ENCODE measurements at places on chromosomes 16 and 17.

GRCh38 chr16:85072947-85073346, 39.3 kb downstream of the CIBAR2 start:
- DNase-seq = no peak

DNA sequence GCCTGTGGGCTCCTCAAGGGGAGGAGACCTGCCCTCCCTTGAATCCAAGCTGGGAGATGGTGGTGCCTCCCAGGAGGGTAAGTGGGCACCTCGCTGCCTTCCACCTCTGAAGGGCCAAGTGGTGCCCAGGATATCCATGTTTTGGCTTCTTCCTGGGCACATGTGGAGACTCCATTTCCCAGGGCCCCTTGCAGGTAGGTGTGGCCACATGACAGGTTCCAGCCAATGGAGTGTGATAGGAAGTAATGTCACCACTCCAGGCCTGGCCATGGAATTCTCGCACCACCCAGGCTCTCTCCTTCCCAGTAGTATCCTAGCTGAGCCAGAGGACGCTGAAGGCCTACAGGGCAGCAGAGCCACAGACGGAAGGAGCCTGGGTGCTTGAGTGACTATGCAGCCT, 17.6 kb upstream of the PEMT start:
- DNase-seq = no peak

- DNase-seq = peak; percentile 56
Measured at GRCh38 chr17:2056206-2057174, 1.6 kb downstream of the HIC1 start.

- no peak for DNase-seq
Measured at GRCh38 chr16:85899444-85899843, 482 bp downstream of the IRF8 start.

GRCh38 chr16:5537347-5537746, 439.8 kb upstream of the EEF2KMT start:
- no peak for DNase-seq

DNA sequence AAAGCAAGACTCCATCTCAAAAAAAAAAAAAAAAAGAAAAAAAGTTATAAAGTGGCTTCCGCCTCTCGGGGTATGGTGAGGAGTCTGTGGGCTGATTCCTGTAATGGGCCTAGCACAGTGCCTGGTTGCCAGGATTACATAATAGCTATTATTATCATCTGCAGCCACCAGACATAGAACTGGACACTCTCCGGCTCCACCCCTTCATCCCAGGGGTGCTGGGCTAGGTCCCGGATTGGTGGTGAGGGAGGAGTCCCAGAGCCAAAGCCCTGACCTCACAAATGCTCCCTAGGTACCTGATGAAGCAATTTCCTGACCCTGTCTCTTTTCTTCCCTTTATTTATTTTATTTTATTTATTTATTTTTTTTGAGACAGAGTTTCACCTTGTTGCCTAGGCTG, 11.6 kb upstream of the ADGRG1 start:
- DNase-seq = no peak

DNA sequence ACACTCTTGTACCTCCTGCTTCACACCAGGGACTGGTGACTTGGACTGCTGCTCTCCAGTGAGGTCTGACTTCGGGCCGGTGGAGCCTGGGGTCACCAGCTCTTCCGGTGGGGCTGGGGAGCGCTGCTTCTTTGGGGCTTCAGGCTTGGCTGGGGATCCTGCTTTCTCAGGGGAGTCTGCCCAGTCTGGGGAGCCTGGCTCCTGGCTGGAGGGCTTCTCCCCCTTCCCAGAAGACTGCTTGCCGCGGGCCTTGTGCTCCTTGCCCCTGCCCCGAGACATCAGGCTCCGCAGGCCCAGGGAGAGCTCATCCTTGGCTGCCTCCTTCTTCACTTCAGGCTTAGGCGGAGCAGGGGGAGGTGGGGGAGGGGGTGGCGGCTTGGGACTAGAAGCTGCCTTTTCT, 52.4 kb downstream of the MYO18A start:
- DNase-seq = no peak

DNA sequence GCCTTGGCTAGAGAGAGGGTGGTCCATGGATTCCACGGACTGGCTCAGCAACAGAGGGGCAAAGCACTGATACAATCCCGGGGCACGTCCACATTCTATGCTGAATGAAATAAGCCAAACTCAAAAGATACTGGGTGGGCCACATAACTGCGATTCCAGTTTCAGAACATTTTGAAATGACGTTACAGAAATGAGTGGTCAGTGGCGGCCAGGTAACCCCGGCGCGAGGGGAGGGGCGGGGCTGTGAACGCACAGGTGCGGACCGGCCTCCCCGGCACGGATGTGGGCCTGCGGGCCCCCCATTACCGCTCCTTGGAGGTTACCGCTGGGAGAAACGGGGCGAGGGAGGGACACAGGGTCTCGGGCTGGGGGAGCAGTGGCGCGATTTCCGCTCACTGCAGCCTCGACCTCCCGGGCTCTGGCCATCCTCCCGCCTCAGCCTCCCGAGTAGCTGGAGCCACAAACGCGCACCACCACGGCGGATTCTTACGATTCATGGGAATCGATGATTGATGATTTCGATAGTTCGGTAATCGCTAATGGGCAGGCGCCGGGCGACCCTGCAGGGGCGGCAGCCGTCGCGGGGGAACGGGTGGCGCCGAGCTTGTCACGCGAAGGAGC, 559 bp downstream of the MVD start:
- peak; percentile 32 for DNase-seq

DNA sequence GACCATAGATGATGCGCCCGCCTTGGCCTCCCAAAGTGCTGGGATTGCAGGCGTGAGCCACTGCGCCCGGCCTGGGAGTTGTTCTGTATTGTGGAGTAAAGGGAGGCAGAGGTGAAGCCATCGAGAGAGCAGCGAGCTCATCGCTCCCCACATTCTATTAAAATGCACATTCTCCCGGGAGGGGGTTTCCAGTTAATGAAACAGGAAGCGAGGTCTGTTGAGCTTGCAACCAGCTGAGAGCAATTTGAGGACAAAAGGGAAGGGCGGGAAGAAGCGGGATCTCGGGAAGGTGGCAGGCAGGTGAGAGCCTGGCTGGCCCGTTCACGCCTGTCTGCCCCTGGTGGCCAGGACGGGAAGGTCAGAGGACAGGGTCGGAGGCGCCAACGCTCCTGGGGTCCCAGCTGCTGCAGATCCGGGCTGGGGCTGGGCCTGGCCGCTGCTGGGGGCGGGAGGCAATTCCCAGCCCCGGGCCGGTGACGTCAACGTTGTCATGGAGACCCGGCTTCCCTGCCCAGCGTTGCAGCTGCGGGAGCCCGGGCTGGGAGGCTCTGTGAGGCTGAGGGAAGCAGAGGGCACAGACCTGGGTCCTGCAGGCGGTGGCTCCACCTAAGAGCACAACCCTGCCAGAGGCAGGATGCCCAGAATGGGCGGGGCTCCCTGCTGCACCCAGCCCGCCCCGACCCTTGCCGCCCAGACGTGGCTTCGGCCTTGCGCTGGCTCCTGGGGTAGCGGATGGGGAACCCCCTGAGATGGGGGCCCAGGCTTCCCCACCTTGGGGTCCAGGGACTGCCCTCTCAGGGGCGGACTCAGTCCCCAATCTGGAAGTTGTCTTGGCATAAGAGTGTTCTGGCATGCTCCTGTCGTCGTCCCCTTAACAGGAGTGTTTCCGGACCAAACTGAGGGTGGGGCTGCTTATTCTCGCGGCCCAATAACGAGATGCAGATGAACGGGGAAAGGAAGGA, 48.7 kb upstream of the PLCG2 start:
- peak; percentile 62 for DNase-seq

GRCh38 chr16:57956924-57957672, 13.8 kb downstream of the CNGB1 start:
- no peak for DNase-seq

DNA sequence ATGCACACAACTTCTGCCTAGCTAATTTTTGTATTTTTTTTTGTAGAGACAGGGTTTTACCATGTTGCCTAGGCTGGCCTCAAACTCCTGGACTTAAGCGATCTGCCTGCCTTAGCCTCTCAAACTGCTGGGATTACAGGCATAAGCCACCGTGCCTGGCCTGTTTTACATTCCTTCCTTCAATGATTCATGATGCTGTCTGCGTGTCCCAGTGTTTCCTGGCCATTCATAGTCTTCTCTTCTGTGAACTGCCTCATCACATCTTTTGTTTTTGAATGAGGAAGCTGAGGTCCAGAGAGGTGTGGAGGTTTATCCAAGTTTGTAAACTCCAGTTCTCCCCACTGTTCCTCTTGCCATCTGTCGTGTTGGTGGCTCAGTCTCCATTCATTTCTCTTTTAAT, 64.5 kb upstream of the MED9 start:
- no peak for DNase-seq

DNA sequence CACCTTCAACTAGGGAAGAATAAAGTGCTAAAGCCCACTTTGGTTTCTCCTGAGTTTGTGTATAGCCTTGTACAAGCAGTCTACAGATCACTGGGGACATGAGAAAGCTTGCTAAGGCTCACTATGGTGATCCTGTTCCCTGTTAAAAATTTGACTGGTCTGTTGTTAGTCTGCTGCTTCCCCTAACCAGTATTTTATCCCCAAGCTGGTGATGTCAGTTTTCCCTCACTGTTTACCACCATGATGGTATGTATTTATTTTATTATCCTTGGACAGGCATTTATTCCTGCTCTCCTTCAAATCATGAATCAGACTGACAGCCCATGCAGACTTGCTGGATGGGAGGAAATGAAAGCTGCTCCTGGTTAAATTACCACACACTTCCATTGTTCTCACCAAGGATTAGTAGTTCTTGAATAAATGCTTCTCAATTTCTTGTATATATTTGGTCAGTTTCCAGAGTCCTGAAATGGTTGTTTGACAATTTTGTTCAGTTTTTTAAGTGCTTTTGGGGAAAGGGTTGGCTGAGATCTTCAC, 99.6 kb downstream of the CA4 start:
- DNase-seq = no peak

GRCh38 chr17:2157081-2157480, 102.2 kb downstream of the HIC1 start:
- no peak for DNase-seq

GRCh38 chr16:56631832-56632155, 665 bp upstream of the MT1M start:
- DNase-seq = no peak

DNA sequence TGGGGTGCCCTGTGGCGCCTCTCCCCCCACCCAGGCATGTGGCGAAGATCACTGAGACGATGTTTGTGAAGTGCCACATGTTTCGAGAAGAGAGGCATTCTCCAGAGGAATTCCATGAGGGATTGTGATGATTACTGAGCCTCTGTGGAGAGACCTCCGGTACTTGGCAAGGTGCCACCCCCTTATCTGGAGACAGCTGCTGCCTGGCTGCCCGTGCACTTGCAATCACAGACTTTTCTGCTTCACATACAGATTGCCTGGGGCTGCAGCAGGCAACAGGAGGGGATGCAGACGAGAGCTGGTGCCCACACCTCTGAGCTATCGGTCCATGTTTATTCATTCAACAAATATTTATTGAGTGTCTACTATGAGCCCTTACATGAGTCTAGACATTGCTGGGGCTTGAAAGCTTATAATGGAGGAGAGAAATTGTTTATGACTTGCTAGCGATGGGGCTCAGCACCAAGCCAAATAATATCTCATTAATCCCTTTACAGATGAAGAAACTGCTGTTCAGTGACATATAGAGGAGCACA, 317.2 kb upstream of the ZFHX3 start:
- no peak for DNase-seq

GRCh38 chr17:82317394-82318168, at the start of gene CD7:
Gene CD7 (minus strand): TSS chr17:82317608. CDS start chr17:82317495, 113 bp downstream.
- DNase-seq = peak; percentile 66

GRCh38 chr16:76524356-76524755, 247.2 kb downstream of the CNTNAP4 start:
- DNase-seq = no peak

GRCh38 chr17:82334204-82334621, 647 bp upstream of the SECTM1 start:
- DNase-seq = no peak

- peak; percentile 78 for DNase-seq
Measured at GRCh38 chr17:42312285-42313130, 24.2 kb downstream of the STAT5A start.

GRCh38 chr16:8885674-8886592, 3.8 kb downstream of the LITAFD start:
- no peak for DNase-seq

All from activated naive CD4-positive, alpha-beta T cell treated with Interleukin-2 at 50 U/mL for 16 hours (primary cell).